Stimulated activated CD4-positive, alpha-beta T cell treated with anti-CD3 and anti-CD28 coated beads, Interleukin-12 subunit alpha, Interleukin-12 subunit beta, amount 100 ng/mL, for 4 hours (primary cell): ENCODE measurements at places on chromosomes 6 and 20.

DNA sequence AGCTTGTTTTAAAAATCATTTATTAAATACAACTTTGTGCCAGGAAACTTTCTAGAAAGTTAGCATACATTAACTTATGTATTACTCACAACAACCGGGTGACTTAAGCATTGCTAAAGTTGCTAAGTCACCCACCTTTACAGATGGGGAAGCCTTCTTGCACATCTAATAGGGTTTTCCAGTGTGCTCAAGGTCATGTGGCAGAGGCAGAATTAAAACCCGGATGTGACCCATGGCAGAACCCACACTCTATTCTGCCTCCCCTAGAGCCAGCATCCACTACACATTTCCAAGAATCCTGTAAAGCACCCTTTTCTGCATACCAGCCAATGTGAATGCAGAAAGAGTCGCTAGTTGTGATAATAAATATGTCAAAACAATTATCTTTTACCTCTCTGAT lies 13.4 kb downstream of the LINC00237 start:
- no peak for DNase-seq

DNA sequence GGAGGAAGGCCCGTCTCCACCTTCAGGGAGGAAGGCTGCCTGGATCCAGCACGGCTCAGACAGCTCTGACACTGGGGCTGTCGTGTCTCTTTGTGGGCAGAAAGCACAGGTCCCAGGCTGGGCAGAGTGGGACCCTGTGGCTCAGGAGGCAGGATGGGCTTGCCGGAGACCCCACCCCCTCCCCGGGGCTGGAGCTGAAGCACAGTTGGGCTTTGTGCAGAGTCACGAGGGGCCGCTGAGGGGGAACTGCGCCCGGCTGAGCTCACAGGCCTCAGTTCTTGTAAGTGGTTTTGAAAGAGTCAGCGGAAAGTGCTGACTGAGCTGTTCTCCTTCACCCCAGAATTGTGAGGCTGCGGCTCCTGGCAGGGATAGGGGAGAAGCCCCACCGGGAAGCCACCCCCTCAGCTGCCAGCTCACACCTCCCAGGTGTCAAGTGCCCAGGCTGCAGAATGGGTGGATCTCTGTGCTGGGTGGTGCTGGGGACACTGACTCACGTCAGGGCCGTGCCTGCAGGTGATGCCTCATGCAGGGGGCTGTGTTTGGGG lies 145.5 kb upstream of the RNF24 start:
- DNase-seq: no peak

DNA sequence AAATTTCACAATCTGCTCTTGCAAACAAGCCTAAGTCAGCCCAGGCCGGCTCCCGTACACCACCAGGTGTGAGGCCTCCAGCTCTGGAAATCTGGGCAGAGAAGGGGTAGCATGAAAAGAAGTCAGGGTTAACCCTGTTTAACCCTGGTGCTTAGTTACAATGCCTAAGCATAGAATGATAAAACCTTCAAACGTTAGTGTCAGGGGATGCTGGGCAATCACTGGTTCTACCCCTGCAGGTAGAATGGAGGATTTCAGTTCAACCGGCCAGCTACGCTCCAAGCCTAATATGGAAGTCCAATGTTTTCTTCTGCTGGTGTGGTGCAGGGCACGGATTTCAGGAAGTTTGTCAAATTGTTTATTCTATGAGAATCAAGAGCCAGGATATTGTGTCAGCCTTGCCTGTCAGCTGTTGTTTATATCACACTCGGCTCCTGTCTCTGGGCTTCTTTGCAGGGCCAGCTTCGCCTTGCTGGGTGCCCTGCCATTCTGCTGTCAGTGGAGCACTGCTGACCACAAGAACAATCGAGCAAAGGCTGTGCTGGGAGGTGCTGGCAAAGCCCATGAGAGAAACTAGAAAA lies 20.2 kb upstream of the CD93 start:
- DNase-seq: no peak

- DNase-seq: no peak
These were observed 677 bp upstream of the ZNF341 start for GRCh38 chr20:33730946-33731692.

- DNase-seq: no peak
These were observed 58.9 kb downstream of the IPCEF1 start for GRCh38 chr6:154297721-154298120.

- no peak for DNase-seq
These were observed 27.8 kb upstream of the GFRAL start for GRCh38 chr6:55299286-55299985.

GRCh38 chr6:152309648-152310047 lies 327.5 kb downstream of the SYNE1 start:
- peak; percentile 22 for DNase-seq
